CD4-positive, alpha-beta memory T cell (primary cell): ENCODE measurements at places on chromosomes 5 and 9.

GRCh38 chr9:19372567-19372966 is 7.5 kb downstream of the RPS6 start:
- DNase-seq = no peak

DNA sequence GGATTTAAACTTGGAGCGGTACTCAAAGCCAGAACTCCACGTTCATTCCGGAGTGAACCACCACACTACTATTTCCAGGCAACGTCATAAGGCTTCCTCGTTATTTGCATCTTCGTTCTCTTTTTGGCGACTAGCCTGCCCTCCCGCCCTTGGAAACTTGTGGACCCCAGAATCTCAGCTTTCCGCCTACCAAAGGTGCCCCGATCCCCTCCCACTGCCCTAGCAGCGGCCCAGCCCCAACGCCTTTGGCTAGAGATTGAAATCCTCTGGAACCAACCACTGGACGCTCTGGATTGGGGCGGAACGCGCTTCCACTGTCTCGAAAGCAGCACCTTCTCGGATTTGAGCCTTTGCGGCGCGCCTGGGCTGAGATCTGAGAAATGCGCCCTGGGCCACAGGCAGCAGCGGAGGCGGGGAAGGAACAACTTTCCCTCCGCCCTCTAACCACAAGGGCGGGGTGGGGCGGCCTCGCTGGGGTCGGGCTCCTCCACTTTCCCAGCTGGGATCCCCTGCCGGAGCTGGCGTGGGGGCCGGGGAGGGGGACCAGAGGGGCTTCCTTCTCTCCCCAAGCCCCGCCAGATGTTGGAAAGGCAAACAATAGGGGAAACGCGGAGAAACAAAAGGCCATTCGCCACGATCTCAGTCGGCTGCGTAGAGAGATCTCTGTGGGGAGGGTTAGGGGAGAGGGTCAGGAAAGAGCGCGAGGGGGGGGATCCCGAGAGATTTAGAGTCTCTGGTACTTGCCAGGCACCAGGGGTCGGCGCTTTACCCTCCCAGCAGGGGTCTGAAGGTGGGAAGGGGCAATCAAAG is 1.3 kb downstream of the MOB3B start:
- DNase-seq = peak; percentile 57

DNA sequence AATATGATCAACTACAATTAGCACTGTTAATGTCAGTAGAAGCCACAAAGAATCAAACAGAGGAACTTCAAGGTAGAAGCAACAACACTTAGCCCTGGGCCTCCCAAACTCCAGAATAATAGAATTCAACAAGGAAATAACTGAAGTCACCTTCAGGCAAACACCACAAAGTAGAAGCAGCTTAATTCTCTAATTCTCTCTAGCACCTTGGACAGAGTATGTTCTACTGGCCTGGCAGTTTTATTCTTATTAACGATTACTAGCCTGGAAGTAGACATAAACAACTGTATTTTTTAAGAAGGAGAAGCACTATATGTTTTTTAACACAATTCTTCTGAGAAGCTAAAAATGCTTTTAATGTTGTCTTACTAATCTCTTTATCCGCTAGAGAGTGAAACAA is 911.9 kb downstream of the DTWD2 start:
- no peak for DNase-seq

- DNase-seq = no peak
Observed at GRCh38 chr5:58022055-58022454, 437.8 kb downstream of the PLK2 start.

- DNase-seq = no peak
Observed at GRCh38 chr5:72392326-72392733, 72.2 kb downstream of the PTCD2 start.

DNA sequence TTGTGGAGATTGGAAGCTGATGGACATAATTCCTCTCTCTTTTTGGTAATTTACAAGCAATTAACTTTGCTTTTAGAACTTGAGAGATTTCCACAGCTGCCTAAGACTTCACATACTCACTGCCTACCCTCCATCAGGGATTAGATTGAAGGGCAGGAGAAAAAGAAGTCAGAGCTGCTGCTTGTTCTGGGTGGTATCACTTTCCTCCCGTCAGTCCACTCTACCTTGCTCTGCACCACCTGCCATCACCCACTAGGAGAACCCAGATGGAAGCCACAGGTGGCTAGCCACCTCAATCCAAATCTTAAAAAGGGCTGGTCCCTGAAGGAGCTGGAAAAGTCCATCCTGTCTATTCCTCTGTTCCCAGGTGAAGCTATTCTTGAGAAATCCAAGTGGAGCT is 10.5 kb downstream of the IRF1 start:
- peak; percentile 31 for DNase-seq

GRCh38 chr5:155512329-155512728 is 498.8 kb downstream of the KIF4B start:
- no peak for DNase-seq
